ENCODE measurements at places on chromosomes 12 and 14.

DNA sequence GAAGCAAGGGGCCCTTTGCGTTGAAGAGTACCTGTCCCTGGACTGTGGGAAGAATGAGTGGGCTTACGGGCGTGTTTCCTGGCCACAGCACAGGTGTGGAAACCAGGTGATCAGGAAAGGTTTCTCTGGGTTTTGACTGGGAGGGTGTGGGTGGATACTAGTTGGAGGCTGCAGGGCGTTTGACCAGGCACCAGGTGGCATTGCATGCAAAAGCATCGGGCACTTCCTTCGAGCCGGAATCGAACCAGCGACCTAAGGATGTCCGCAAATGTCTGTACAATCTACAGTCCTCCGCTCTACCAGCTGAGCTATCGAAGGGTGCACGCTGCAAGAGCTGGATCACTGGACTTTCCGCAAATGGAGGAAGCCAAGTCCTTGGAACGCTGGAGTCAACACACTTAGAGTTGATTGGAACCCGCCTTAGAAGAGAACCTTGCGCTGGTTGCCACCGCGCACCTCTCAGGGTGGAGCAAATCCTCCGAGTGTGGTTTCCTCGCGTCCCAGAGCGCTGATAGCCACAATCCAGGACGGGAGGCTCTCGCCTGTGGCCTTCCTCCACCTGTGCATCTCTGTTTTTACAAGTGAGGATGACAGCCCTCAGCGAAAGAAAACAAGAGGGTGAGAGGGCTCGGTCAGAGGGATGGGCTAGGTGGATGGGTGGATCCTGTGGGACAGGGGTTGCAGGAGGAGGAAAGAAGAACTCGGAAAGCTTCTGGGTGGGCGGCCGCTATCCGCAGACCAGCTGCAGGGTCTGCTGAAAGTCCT, 21.2 kb upstream of the RNASE4 start:
- peak; percentile 27 for DNase-seq

DNA sequence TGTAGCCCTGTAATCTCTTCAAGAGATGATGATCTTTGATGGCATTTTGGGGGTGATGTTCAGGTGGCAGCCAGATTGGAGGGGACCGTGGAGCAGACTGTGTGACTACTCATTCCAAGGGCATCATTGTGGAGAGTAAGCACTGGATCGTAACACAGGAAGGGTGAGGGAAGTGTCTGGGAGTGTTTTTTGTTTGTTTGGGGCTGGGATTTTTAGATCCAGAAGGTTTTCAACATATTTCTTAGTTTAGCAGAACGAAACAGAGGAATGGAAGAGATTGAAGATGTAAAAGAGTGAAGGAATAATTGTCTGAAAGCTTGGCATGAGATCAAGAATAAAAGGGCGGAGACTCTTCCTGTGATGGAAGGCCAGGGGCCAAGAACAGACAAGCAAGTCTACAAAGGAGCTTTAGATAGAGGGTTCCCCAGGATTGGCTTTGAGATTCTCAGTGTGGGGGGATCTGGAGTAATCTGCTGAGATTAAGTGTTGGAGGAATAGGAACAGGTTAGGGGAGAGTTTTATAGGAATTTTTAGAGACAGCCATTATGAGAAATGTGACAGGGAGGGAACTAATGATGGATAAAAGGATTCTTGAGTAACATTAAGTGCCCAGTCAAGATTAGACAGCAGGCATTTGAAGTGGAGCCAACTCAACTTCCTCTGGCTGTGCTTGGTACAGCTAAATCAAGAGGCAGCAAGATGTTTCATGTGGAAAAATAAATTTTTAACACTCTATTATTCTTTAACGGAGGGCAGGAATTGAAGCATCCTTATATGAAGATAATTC, 79.7 kb upstream of the REP15 start:
- no peak for DNase-seq

- DNase-seq: no peak
These were observed 351.1 kb upstream of the FLRT2 start for GRCh38 chr14:85178864-85179263.

DNA sequence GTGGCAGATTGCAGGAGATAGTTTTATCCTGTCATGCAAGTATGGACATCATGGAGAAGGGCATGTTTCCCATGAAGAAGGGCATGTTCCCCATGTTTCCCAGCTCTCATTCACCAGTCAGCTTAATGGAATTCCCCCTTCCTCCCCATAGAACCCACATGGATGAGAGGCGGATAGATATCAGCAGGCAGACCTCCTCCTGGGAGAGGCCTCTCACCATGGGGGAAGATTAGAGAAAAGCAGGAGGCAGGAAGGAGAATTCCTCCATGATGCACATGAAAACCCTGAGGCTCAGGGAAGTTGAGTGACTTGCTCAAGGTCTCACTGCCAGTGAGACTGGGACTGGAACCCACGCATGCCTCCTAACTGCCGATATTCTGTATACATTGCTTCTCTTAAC, 92.9 kb upstream of the FOXN3 start:
- no peak for DNase-seq

GRCh38 chr12:115386946-115387345, 703.0 kb upstream of the TBX3 start:
- DNase-seq: peak; percentile 41

DNA sequence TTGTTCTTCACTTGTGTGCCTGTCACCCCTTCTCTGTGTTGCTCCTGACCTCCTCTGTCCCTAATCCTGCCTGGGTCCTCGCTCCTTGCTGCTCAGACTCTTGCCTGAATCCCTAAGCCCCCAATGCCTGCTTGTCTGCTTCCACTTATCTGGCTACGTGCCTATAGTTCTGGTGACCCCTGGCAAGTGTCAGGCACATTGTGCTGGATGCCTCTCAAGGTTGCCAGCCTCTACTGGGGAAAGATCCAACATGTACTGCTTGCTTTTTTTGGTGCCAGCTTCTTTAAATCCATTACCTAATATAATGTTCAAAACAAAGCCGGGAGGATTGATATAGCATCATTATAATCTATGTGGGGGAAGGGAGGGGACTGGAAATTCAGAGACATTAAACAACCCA, 448.0 kb upstream of the CCDC196 start:
- no peak for DNase-seq

- peak; percentile 75 for DNase-seq
These were observed 254.9 kb downstream of the AACS start for GRCh38 chr12:125320177-125320576.

GRCh38 chr12:69243099-69244084, 4.0 kb downstream of the CPSF6 start:
- no peak for DNase-seq

- DNase-seq: no peak
These were observed 204.3 kb downstream of the PELI2 start for GRCh38 chr14:56322531-56322930.

DNA sequence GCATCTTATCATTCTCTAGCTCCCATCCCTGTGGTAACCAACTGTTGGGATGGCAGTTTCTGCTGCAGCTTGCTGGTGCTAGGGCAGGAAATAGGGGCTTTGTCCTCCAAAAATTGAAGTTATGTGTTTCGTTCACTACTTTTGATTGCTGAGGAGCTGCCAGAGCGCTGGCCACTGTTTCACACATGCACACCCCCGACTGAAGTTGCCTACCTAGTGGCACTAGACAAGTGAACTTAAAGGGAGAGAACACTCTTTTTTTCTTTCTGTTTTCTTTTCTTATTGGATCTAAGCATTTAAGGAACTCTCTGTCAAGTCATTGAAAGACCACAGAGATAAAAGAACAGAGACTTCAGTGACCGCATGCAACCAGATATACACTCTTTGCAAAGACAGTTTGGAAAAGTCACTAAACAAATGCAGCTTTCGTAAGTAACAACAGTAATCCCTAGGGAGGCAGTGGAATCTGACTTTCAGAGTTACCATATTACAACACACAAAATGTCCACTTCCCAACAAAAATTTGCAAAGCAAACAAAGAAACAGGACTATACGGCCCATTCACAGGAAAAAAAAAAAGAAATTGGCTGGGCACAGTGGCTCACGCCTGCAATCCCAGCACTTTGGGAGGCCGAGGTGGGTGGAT, 12.0 kb downstream of the TFCP2 start:
- DNase-seq: peak; percentile 10

- DNase-seq: no peak
These were observed 111.1 kb upstream of the SCAF11 start for GRCh38 chr12:46101485-46101869.
